Skeletal muscle cell (primary cell): ENCODE measurements at places on chromosomes 11 and 22.

DNA sequence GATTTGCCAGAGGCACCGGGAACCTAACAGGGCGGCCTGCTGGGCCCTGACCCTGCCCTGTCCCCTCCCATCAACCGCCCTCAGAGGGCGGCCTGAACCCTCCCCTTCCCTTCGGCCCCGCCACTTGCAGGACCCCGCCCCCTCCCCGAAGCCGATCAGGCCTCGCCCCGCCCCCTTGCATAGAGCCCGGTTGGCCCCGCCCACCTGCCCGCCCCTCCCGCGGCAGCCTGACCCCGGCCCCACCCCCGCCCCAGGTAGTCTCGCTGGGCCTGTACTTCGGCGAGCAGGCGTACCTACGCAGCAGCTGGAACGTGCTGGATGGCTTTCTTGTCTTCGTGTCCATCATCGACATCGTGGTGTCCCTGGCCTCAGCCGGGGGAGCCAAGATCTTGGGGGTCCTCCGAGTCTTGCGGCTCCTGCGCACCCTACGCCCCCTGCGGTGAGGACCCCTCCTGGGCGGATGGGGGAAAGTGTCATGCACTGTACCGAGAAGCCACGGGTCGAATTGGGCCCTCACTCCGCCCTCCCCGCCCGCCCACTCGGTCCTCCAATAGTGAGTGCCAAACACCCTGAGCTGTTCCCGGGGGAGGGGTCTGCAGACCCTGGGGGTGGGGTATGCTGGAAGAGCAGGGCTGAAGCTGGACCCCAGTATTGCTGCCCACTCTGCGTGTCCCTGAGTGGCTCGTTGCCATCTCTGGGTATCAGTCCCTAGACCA lies 94.1 kb downstream of the CACNA1I start:
- no peak for DNase-seq

GRCh38 chr11:112884012-112884767 lies 77.0 kb upstream of the NCAM1 start:
- no peak for DNase-seq

DNA sequence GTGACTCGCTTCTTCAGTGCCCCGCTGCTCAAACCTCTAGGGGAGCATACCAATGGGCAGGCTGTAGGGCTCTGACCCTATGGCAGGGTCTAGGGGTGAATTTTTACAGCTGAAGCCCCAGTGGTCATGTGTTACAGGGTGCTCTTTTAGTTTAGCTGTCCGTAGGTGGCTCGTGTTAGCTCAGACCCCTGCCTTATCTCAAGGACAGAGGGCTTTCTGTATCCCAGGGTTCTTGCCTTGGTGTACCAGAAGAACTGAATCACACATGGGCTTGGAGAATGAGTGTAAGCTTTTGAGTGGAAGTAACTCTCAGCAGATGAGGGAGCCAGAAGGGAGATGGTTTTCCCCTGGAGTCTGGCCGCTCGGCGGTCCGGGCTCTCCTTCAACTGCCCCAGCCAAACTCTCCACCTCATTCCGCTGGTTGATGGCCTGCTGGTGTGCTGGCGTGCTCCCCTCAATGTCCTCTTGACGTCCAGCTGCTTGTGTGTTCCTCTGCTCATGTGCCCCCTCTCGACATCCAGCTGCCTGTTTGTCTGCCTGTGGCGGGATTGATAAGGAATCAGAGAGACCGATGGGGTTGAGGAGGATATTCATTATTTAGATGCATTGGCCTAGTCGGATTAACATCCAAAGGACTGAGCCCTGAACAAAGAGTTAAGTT lies 37.5 kb downstream of the BIRC2 start:
- no peak for DNase-seq

- no peak for DNase-seq
These were observed 69.1 kb downstream of the MICAL2 start for GRCh38 chr11:12179531-12179930.

DNA sequence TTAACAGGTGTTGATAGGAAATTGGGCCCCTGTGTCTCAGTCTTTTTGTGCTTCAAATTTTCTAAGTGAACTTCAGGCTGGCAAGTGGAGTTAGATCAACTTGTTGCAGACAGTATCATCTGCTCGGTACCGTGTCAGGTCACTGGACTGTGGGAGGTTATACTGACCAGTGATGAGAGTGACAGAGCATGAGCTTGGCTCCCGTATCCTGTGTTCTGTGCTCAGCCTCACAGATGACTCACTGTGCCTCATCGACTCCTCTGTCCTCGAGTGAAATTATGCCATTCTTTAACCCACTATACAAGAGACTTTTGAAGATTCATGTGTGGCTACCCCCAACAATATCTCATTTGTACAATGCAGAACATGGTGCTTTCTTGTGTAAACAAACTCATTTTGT lies 7.9 kb downstream of the GRAP2 start:
- no peak for DNase-seq

DNA sequence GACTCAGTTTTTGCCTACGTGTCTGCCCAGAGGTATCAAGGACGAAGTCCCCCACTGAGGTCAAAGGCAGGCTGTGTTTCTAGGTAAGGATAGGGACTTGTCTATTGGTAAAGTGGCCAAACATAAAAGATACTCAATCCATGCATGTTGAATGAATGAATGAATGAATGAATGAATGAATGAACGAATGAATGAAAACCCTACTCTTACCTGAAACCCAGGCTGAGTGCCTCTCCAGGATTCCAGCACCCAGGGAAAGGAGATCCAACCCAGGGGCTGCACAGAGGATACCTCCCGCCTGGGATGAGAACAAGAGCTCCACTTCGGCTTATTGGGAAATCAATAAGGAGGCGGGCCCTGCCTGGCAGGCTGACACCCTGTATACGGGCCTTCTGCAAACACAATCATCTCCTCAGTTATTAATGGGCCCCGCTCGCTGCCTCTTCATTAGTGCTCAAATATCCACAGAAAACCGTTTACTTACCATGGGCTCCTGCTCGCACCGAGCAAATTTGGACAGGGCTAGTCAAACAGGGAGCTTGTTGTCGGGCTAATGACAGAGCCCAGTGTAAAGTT lies 177.4 kb downstream of the BUD13 start:
- no peak for DNase-seq

DNA sequence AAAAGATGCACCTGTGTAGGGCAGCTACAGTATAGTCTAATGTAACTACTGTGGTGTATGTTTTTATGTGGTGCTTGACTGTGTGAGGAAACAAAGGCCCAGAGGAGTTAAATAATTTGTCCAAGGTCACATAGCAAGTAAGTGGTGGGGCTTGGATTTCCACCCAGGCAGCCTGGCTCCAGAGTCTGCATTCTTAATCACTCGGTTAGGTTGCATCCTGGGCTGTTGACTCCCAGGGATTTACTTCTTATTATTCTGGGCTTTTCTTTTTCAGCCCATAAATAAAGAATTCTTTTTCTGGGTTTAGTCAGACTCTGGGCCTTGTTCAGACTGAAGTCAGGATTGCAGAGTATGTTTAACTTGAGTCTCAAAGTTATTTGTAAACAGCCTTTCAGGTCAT lies 82.1 kb downstream of the ARHGAP42 start:
- DNase-seq = no peak

DNA sequence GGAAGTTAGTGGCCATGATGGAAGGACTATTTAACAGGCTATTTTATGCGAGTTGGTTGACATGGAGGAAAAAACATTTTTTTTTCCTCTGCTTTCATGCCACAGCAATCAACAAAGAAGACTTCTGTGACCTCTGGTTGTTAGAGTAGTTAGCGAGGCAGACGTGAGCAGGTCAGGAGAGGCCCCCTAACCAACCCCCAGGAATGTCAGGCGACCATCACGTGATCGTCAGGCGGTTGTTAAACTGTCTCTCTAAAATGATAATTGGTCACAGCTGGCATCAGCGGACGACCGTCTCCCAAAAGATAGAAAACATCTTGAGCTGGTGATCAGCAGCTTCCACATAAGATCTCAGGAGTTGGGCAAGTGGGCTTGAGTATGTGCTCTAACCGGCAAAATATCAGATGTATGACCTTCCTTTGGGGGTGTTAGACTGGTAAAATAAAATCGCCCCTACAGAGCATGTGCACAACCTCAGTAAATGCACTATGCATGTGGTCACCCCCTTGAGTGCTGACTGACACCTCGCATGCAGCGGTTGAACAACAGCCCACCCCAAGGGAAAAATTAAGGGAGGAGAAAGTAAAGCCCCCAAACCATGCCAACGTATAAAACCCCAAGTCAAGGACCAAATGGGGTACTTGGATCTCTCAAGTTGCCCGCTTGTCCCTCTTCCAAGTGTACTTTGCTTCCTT lies 20.9 kb upstream of the NARS2 start:
- DNase-seq = no peak

DNA sequence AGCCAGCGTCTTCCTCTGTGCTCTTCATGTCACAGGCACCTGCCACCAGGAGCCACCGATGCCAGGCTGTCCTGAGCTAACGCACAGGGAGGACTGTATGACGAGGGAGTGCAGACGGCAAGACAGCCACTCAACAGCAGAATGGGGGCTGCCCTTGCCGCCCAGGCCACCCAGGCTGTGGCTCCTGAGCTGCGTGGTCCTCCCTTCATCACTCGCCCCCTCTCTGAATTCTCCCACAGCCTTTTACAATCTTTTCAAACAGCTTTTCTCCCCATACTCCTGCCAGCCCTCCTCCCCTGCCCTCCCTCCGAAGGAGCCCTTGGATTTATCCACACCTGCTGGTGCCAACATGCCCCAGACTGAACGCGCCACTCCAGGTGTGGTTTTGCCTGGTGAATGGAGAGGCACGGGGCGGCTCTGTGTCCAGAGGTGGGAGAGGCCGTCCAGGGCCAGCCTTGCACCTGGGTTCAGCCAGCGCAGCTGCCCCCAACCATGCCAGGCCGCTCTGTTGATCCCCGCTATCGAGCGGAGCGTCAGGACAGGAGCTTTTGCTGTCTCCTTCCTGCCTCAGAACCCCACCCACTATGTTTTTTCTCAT lies 22.0 kb downstream of the OVOL1 start:
- DNase-seq = no peak

DNA sequence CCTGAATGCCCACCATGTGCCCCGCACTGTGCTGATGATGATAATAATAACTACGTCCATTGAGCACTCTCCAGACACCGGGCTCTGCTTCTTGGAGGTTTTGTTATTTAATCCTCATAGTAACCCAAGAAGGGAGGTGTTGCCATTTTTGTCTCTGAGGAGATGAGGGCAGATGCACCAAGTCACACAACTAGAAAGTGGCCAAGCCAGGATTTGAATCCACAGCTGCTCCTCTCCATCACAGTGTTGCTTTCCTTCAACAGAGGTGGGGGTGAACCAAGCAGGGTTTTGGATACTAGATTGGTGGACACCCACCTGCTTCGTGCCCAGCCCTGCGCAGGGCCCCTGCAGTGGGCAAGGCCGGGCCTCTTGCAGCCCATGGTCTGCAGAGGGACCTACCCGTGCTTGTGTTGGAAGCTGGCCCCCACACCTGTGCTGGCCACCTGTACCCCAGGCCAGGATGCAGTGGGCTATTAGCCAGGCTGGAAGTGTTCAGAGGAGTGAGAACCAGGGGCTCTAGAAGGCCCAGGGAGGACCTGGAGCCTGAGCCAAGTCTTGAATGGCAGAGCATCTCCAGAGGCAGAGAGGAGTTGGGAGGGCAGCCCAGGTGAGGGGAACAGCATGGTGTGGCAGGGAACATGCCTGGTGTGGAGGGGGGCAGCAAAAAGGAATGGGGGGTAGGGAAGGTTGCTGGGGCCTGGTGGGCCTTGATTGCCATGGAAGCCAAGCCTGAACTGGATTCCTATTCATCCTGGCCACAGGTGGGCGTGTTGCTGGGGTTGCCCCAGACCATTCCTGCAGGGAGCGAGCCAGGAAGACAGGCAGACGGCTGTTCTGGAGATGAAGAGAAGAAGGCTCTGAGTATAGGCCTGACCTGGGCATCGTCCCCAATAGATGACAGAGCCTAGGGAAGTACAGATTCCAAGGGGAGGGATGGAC lies 2.7 kb upstream of the DPP3 start:
- no peak for DNase-seq

GRCh38 chr11:126398721-126399120 lies 43.2 kb downstream of the ST3GAL4 start:
- no peak for DNase-seq

- no peak for DNase-seq
These were observed 8.7 kb upstream of the MS4A4E start for GRCh38 chr11:60251485-60252212.

- DNase-seq = no peak
These were observed 4167.4 kb upstream of the OR11H1 start for GRCh38 chr22:11360632-11361031.

- no peak for DNase-seq
These were observed 43.1 kb upstream of the GCAT start for GRCh38 chr22:37764622-37765021.

GRCh38 chr22:45731798-45732495 lies 60.3 kb downstream of the ATXN10 start:
- no peak for DNase-seq
